ENCODE measurements at places on chromosomes 1 and 21.

- no peak for DNase-seq
- no peaks in the 10 kb centered on the region for H3K36me3 ChIP-seq
- no peak overlapping the region for H3K27ac ChIP-seq
- peaks cover 39% of the 10 kb centered on the region for H3K4me1 ChIP-seq
- H3K4me3 ChIP-seq = no peak overlapping the region
- no peaks in the 10 kb centered on the region for H3K27me3 ChIP-seq
These were observed 20.2 kb downstream of the CLIC4 start for GRCh38 chr1:24765308-24765988.

DNA sequence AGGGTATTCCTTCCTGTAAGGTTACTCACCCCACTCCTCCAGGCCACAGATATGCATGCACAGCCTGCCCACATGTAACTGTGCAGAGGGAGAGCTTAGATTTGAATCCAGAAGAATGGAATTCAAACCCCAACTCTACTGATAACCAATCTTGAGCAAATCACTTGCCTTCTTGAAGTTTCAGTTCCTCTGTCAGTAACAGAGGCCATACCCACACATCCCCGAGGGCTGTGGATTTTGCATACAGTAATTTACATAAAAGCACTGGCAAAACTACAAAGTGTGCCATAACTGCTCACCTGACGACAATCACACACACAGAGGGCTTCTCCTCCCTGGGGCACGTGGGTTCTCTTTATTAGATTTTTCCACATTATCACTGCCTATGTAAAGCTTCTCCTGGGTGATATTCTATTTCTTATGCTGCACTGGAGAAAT is 18.6 kb downstream of the CD247 start:
- H3K4me3 ChIP-seq = no peak overlapping the region
- no peaks in the 10 kb centered on the region for H3K36me3 ChIP-seq
- H3K4me1 ChIP-seq = peaks cover 39% of the 10 kb centered on the region
- H3K27ac ChIP-seq = no peak overlapping the region
- peak; percentile 88 for DNase-seq
- peaks cover 65% of the 10 kb centered on the region for H3K27me3 ChIP-seq

GRCh38 chr21:40271164-40271563 is 403.9 kb downstream of the PCP4 start:
- H3K36me3 ChIP-seq = no peaks in the 10 kb centered on the region
- no peaks in the 10 kb centered on the region for H3K27me3 ChIP-seq
- no peak for DNase-seq
- H3K4me1 ChIP-seq = no peaks in the 10 kb centered on the region
- H3K4me3 ChIP-seq = no peak overlapping the region

- peaks cover 84% of the 10 kb centered on the region for H3K4me1 ChIP-seq
- H3K36me3 ChIP-seq = peaks cover 4% of the 10 kb centered on the region
- peak overlapping the region; percentile 40 for H3K27ac ChIP-seq
- no peak overlapping the region for H3K4me3 ChIP-seq
- H3K27me3 ChIP-seq = no peaks in the 10 kb centered on the region
These were observed 6.5 kb downstream of the PTP4A2 start for GRCh38 chr1:31931593-31932225.

DNA sequence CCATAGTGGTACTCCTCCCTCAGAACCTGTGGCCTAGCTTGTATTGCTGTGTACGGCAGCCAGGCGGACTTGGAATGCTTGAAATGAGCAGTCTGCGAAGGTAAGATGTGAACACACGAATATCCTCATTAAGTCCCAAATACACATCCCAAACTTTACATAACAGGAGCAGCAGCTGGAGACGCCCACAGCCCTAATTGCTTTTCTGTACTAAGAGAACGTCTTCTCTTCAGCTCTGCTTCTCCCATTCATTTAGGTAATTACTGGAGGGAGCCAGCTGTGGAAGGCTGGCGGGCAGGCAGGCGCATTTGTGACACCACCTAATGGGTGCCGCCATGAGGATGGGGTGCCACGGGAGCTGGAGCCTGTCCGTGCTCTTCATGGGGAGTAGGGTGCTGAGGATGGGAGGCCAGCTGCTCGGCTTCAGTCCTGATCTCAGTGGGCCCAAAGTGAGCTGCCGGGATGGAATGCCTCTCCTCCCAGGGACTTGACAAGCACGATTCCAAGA is 66.6 kb upstream of the POU3F1 start:
- H3K27me3 ChIP-seq = no peaks in the 10 kb centered on the region
- H3K27ac ChIP-seq = no peak overlapping the region
- no peak for DNase-seq
- H3K36me3 ChIP-seq = no peaks in the 10 kb centered on the region
- no peaks in the 10 kb centered on the region for H3K4me1 ChIP-seq
- H3K4me3 ChIP-seq = no peak overlapping the region

- H3K4me1 ChIP-seq = no peaks in the 10 kb centered on the region
- H3K4me3 ChIP-seq = no peak overlapping the region
- H3K36me3 ChIP-seq = peaks cover 7% of the 10 kb centered on the region
- no peaks in the 10 kb centered on the region for H3K27me3 ChIP-seq
These were observed 45.4 kb downstream of the LCA5L start for GRCh38 chr21:39400173-39400572.

- DNase-seq = peak; percentile 85
- H3K36me3 ChIP-seq = no peaks in the 10 kb centered on the region
- peak overlapping the region; percentile 28 for H3K27ac ChIP-seq
- H3K4me3 ChIP-seq = no peak overlapping the region
These were observed 30.9 kb downstream of the SKI start for GRCh38 chr1:2258996-2259395.

DNA sequence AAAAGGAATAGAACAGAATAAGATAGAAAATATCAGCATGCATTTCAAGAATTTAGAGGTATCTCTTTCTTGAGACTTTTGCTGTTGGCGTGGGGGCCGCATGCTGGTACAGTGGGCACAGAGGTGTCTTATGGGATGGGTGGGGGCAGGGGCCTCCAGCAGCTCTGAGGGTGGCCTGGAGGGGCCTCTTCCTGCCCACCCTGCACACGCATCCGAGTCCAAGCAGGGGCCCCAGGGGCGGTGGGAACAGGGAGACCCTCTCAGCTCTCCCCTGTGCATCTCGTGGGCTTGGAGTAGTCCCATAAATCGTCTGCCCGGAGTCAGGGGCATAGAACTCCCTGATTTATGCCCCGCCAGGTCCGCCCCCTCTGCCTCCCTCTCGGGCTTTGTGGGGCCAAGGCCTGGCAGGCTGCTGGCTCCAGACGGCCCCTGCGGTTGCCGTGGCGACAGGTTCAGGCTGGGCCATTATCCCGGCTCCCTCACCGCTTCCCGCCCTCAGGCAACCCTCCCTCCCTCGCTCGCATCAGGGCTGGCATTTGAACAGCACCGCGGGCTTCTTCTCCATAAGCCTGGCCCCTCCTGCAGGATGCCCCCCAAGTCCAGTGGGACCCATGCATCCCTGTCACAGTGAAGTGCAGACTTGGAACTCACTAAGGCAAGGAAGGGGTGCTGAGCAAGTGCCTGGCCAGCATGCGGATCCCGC is 133.2 kb upstream of the ZBTB40 start:
- no peak overlapping the region for H3K4me3 ChIP-seq
- H3K36me3 ChIP-seq = no peaks in the 10 kb centered on the region
- no peaks in the 10 kb centered on the region for H3K27me3 ChIP-seq

GRCh38 chr1:167761400-167761799 is 39.6 kb downstream of the MPZL1 start:
- no peaks in the 10 kb centered on the region for H3K27me3 ChIP-seq
- H3K4me3 ChIP-seq = no peak overlapping the region
- no peak for DNase-seq
- no peak overlapping the region for H3K27ac ChIP-seq

DNA sequence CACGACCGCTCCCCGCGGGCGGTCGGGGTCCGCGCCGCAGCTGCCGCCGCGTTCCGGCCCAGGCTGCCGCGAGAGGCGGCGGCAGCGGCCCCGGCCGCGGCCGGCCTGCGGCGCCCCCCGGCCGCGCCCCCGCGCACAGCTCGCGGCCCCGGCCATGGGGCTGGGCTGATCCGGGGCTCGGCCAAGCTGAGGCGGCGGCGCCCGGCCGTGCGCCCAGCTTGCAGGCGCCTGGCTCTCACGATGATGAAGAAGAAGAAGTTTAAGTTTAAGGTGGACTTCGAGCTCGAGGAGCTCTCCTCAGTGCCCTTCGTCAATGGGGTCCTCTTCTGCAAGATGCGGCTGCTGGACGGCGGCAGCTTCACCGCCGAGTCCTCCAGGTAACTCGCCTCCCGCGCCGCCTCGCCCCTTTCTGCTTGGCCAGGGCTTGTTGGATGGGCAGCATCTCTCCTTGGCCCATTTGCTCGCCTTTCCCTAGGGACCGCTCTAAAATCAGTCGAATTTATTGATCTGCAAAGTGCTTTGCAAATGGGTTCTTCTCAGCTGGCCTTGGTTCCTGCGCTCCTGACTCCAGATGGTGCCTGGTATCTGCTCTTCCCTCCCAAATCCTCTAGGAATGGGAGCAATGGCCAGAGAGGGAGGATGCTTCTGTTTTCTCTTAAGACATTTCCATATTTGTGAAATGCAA is 431 bp downstream of the EEIG2 start:
- no peaks in the 10 kb centered on the region for H3K36me3 ChIP-seq
- H3K27me3 ChIP-seq = no peaks in the 10 kb centered on the region
- H3K4me3 ChIP-seq = peak overlapping the region; percentile 74
- peaks cover 59% of the 10 kb centered on the region for H3K4me1 ChIP-seq
- no peak overlapping the region for H3K27ac ChIP-seq

GRCh38 chr1:160451859-160452232 is 51.5 kb downstream of the VANGL2 start:
- no peaks in the 10 kb centered on the region for H3K36me3 ChIP-seq
- no peak overlapping the region for H3K4me3 ChIP-seq
- peaks cover 38% of the 10 kb centered on the region for H3K4me1 ChIP-seq
- H3K27me3 ChIP-seq = no peaks in the 10 kb centered on the region
- no peak for DNase-seq
- peak overlapping the region; percentile 12 for H3K27ac ChIP-seq

Data from B cell (primary cell).